Stimulated activated CD8-positive, alpha-beta memory T cell treated with anti-CD3 and anti-CD28 coated beads, Interleukin-12 subunit alpha, Interleukin-12 subunit beta, amount 100 ng/mL, for 4 hours (primary cell): ENCODE measurements at places on chromosomes 13 and 19.
A peak's percentile ranks its signal among the peaks of the same experiment; 100 is the strongest.

DNA sequence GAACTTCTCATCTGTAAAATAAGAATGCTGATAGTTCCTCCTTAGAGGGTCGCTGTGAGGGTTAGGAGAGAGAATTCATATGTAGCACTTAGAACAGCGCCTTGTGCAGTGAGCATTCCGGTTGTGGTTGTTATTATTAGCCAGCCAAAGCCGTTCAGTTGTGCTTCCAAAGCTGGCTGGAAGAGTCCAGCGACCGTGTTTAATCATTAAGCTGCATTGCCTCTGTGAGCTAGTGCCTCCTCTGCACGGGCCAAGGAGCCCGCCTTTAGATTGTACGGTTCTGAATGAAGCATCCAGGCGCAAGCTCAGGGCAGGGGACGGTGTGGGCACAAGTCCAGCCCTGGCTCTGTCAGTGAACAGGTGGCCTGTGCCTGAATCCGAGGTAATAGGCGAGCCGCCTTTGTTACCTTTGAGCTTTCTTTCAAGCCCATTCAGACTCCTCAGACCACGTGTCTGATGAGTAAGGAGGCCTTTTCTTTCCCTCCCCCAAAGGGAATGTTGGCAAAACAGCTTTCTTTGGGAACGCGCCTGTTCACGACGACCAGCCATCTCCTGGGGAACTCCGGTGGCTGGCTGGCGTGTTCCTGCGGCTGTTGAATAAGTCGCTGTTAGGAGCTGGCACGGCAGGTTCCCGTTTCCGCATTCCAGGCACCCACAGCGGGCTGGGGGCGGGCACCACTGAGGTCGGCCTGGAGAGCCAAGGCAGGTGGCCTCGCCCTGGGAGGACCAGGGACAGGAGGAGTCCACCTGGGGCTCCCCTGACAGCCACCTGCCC lies 25.1 kb downstream of the SIPA1L3 start:
- DNase-seq = no peak

DNA sequence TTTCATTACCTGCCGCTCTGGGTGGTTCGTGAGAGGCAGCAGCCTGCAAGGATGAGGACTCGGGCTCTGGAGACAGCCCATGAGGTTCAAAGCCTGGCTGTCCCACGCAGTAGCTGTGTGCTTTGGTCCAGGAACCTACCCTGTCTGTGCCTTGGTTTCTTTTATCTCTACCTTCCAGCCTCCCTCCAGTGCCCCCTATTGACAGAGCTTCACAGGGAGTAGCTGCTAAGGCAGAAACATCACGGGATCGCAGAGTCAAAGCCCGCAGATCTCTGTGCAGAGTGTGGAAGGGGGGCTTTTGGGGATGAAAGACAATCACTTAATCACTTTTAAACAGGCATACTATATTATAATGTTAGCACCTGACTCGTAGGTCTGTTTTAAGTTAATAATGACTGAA lies 16.2 kb downstream of the ZNF71 start:
- no peak for DNase-seq

DNA sequence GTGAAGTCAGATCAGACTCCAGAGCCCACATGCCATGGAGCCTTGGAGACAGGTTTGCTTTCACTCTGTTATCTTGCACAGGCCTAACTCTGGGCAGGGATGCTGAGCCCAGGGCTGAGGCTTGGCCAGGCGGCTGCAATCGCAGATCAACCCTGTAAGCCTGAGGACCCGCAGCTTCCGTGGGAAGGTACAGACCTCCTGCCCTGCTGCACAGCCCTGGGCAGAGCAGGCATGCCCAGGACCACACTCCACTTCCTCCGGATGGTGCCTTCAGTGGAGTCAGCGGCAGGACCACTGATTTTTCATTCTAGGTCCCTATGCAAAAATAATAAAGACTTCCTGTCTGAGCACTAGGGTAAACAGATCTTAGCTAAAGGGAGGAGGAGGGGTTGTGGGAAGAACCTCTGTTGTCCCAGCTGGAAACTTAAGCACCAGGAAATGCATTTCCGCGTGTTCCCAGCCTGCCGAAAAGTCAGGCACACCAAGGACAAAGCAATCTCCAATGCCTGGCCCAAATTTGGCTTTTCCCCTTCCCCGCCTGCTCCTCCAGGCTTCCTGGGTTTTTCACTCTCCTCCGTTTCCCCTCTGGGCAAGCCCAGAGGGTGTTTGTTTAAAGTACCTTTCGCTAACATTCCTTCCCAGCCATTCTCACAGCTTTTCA lies 87.3 kb downstream of the KCTD15 start:
- no peak for DNase-seq

DNA sequence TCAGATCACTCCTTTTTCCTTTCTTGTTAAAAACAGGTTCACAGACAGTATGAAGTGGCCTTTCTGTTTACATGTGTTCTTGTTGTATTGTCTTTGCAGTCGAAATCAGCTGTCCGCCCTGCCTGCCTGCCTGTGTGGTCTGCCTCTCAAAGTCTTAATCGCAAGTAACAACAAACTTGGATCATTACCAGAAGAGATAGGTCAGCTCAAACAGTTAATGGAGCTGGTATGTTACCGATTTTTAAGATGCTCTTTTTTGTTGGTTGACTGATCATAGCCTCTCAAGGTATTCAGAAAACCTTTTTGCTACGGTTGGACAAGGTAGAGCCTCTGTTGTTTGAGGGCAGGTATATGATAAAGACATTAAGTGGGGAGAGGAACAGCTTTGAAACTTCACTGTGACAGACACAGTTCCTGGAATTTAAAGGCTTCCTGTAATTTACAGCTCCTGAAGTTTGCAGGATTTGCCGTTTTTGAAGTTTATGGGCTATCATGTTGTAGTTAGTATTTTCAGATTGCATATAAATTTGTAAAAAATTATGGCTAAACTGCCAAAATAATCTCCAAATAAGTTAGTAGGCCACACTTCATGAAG lies 116.1 kb downstream of the LRCH1 start:
- no peak for DNase-seq

GRCh38 chr19:38701455-38702063 lies 42.7 kb downstream of the CAPN12 start:
- no peak for DNase-seq

DNA sequence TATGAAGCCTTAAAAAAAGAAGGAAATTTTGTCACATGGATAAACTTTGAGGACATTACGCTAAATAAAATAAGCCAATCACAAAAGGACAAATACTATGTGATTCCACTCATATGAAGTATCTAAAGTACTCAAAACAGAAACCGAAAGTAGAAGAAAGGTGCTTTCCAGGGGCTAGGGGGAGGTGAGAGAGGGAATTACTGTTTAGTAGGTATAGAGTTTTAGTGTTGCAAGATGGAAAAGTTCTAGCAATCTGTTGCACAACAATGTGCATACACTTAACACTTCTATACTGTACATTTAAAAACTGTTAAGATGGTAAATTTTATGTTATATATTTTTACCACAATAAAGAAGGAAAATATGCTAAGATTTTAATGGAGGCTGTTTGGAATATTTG lies 83.0 kb downstream of the POLR1D start:
- no peak for DNase-seq

- DNase-seq = no peak
Measured at GRCh38 chr19:30107251-30107650, 165.2 kb downstream of the URI1 start.

DNA sequence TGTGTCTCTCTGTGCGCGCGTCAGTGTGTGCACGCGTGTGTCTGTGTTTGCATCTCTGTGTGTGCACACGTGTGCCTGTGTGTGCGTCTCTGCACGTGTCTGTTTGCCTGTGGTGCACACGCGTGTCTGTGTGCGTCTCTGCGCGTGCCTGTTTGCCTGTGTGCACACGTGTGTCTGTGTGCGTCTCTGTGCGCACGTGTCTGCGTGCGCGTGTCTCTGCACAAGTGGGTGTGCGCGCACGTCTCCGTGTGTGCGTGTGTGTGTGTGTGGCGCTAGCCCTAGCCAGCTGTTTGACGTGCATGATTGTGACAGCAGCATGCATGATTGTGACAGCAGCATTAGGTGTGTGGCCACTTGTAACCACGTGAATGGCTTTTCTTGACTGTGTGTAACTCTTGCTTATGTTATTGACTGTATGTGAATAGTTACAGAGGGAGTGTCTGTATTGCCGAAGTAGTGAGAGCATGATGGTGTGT lies 31.1 kb downstream of the ZNF146 start:
- no peak for DNase-seq

- no peak for DNase-seq
Measured at GRCh38 chr13:59677966-59678814, 485.5 kb downstream of the DIAPH3 start.

GRCh38 chr19:46265217-46265828 lies 31.5 kb upstream of the HIF3A start:
- DNase-seq = peak; percentile 24

DNA sequence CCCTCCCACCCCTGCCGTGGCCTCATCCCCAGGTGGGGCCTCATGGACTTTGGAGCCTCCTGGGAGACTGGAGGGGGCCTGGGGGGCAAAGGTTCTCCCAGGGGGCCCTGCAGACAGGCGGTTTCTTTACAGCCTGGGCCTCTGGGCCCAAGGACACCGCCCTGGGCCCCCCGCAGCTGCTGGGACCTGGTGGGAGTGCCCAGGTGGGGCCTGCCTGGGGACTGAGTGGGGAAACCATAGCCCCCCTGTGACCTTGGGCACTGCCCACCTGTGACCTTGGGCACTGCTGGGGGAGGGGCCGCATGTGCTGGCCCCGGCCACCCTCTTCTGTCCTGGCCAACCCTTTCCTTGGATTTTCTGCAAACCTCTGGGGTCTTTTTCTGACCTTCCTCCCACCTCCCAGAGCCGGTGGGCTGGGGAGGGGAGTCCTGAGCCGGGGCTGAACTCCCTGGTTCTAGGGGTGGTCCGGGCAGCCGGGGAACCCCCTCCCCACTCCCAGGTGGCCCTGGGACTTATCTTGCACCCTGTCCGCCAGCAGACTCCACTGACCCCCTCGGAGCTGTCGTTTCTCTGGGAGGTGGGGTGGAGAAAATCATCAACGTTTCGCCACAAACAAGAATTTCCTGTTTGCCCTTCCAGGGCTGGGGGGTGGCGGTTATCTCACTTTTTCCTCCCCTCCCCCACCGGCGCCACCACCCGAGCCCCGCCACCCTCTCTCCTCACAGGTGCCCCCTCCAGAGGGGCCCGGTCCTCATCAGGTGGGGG lies 27.0 kb downstream of the ARID3A start:
- DNase-seq = no peak

DNA sequence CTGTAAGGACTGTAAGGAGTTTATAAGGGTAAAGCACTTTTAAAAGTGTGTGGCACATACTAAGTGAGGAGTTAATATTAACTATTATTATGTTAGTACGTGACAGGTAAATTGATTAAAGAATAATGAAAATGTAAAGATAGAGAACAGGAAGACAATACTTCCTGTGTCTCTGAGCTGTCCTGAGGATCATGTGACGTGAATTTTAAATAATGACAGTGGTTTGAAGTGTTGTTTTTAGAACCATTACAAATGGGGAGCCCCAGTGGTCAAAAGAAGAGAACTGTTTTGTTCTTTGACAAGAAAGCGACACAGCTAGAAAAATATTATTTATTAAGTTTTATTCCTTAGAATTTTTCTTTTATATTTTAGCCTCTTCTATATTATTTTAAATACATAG lies 241.2 kb upstream of the STARD13 start:
- no peak for DNase-seq

DNA sequence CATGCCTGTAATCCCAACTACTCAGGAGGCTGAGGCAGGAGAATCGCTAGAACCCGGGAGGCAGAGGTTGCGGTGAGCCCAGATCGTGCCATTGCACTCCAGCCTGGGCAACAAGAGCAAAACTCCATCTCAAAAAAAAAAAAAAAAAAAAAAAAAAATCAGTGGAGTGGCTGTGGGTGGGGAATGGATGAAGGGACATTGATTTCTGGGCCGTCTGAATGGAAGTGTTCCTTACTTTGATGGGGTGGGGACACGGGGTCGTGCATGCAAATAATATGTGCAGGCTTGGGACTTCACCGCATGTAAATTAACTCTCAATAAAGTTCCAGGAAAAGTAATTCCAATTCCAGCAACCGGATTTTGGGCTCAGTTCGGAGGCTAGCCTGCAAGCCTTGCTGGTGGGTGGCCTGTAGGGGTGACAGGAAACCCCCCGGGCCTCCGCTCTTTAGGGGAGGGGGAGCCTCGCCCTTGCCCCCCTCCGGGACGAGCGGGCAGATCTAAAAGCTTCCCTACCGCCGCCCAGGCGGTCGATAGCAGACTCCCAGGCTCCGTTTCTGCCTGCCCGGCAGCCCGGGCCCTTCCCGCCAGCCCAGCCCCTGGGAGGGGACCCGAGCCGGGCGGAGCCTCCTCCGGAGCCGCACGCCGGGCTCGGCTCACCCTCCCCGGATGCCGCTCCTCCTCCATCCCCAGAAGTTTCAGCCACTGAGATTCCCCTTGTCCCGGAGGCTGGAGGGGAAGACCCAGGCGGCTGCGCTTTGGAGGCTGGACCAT lies 48.0 kb upstream of the ADGRE5 start:
- no peak for DNase-seq

- DNase-seq = no peak
Measured at GRCh38 chr19:45082170-45082569, 3.1 kb downstream of the GEMIN7 start.

GRCh38 chr19:49413348-49413747 lies 9.9 kb downstream of the PTH2 start:
- no peak for DNase-seq

DNA sequence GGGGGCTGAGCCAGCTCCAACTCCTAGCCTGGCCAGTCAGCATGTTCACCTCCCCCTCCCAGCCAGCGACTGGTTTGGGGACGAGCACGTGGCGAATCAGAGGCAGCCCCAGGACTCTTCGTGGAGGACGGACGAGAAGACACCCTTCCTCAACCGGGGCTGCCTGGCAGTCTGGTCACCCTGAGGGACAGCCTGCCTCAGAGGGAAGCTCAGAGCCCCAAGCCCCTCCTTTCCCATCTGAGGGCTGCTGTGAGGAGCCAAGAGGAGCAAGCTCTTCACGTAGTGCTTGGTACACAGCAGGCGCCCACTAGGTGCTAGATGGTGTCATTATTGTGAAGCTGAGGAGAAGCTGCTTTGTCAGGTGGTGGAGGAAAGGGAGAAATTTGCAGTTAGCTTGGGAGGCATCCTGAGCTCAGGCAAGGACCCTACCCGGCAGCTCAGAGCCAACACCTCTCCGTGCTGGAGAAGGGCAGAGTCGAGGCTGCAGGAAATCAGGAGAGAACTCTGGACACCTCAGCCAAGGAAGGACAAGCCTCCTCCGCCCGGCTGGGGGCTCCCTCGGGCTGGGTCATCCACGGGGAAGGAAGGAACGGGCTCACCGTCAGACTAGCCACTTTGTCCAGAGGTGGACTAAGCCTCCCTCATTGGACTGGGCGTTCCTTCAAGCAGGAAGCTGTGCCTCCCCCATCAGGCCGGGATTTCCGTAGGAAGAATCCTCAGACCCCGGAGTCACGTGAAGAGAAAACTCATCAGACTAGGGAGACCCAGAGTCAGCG lies 14.9 kb upstream of the C2CD4C start:
- DNase-seq = no peak

DNA sequence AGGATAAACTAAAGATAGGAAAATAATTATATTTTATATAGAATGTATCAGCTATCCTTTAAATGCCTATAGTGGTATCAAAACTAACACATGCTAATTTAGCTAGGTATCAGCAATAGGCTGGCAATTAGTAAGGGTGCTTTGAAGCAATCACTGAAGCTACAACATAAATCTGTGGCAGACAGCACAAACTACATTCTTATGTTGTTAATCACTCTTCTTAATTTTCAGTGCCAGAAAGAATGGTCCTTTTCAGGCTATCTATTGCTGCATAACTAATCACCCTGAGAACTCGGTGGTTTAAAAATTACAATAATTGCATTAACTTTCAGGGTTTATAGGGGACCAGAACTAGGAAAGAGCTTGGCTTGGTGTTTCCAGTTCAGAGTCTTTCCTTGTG lies 963.1 kb downstream of the EFNB2 start:
- no peak for DNase-seq
